ENCODE measurements at places on chromosomes 13 and 19.
A peak's percentile ranks its signal among the peaks of the same experiment; 100 is the strongest.

GRCh38 chr19:14413693-14414181 lies 5.4 kb downstream of the DDX39A start:
- DNase-seq, result no peak

DNA sequence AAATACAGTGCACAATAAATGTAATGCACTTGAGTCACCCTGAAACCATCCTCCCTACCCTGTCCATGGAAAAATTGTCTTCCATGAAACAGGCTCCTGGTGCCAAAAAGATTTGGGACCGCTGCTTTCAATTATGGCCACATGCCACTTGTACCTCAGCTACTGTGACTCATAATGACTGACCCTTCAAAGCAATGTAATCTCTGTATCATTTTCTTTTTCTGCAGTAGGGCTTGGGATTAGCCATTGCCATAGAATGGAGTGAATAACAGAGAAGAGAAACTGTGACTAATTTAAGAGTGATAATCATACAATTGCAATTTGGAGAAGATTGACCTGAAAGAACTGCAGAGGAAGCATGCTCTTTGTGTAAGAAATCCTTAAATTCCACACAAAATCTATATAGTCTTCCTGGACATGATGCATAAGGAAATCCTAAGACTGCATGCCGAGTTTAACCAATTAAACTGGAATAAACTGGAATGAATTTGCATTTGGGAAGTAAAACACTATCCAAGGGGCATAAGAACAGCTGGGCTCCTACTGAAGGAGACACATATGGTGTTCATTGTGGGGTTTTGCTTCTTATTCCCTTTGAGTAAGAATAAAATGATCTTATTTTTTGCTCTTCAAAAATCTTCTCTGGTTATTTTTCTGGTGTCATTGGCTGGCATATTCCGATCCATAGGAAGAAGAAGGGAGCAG lies 59.5 kb upstream of the SLC7A1 start:
- DNase-seq, result no peak

- no peak for DNase-seq
Observed at GRCh38 chr13:98681049-98681448, 71.4 kb downstream of the SLC15A1 start.

DNA sequence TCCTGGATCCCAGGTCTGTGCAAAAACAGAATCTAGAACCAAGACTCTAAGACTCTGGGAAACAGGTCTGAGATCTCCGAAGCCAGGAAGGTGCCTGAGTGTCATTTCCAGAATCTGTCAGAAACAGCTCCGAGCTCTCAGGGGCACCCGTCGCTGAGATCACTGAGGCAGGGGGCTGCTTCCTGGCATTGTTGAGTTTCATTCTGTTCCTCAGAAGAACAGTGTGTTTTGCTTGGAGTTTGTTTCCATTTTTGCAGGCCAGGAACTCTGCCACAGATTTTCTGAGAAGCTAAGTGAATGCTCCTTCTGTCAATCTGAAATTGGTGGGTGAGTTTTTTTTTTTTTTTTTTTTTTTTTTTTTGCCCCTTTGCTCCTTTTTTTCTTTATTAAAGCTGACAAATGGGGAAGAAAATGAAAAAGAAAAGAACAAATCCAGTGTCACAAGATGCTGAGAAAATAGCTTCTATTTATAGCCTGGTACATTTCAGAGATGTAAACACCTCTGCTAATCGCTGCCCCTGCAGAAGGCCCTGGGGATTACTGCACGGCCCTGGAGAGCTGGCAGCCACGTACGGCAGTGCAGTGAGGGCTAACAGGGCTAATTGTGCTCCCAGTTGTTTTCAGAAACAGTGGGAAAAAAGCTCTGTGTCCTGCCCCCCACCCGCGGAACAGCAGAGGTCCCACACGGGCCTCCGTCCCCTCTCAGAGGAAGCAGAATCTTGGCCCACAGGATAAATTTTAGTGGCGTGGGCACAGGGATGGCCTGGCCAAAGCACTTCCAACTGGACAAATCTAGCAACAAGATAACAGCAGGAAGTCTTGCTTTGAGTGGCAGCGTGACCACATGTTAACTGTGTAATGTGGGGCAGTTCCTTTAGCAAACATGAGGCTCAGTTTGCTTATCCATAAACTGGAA lies 237.6 kb upstream of the IRS2 start:
- DNase-seq, result no peak

- DNase-seq, result peak; percentile 60
Observed at GRCh38 chr13:22454586-22454985, 726.2 kb upstream of the SGCG start.

DNA sequence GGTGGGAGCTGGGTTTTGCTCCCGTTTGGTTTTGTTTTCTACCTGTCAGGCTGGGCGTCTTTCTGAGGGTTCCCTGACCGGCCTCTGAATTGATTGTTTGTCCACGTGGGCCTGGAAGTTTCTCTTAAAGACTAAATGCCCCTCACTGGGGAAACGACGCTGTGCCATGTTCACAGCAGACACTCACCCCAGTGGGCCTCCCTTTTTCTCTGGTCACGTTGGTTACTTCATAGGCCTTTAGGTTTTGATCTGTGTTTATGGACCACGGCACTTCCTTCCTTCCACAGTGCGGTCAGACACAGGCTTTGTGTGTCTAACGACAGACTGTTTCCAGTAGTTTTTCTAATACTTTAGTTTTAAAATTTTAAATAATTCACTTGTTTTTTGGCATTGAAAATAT lies 20.1 kb upstream of the NDUFS7 start:
- DNase-seq, result no peak

GRCh38 chr19:30555075-30555790 lies 183.0 kb downstream of the ZNF536 start:
- no peak for DNase-seq

GRCh38 chr19:10617409-10618121 lies 7.8 kb upstream of the SLC44A2 start:
- no peak for DNase-seq

DNA sequence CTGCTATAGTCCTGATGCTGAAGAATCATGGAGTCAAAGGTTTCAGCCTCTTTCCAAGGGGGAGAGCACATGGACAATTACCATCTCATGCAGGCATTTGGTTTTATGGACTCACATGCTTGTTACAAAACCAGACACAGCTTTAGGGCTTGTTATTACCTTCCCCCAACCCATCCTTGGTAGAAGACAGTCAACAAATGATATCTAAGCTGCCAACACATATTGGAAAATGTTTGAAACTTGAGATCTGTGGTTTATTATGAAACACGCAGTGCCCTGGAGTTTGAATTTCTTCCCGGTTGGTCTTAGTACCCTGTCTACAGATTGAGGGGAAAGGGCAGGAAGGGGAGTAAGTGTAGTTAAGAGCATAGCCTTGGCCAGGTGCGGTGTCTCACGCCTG lies 12.5 kb upstream of the CYP2A6 start:
- DNase-seq, result no peak

GRCh38 chr13:50519866-50520265 lies 323.6 kb downstream of the DLEU7 start:
- DNase-seq, result no peak

- no peak for DNase-seq
Observed at GRCh38 chr19:46898731-46899130, 37.9 kb downstream of the ARHGAP35 start.

- no peak for DNase-seq
Observed at GRCh38 chr13:83815598-83815997, 66.7 kb downstream of the SLITRK1 start.

DNA sequence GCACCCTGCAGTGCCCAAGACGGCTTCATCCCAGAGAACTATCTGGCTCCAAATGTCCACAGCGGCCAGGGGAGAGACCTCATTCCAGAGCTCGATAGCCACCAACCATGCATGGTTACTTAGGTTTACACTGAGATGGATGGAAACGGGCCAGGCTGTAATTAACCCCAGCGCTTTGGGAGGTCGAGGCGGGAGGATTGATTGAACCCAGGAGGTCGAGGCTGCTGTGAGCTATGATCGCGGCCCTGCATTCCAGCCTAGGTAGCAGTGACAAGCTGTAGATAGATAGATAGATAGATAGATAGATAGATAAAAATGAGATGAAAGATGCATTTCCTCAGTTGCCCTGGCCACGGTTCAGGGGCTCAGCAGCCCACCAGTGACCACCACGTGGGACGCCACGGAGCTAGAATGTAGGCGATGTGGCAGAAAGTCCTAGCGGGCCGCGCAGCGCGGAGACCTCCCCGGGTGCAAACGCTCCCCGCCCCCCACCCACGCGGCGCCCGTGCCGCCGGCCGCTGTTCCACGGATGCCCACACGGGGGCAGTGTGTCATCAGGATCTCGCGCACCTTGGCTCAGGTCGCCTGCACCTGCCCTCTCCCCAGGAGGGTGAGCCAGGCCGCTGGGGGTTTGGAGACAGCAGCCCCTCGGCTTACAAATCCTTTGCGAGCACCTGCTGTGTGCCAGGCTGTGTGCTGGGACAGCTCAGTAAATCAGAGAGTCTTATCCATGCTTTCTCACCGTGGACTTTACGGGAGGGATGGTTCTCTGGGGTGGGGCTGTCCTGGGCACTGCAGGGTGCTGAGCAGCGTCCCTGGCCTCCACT lies 13.5 kb upstream of the TLE5 start:
- DNase-seq, result peak; percentile 45

- DNase-seq, result no peak
Observed at GRCh38 chr13:110436276-110436675, 125.2 kb downstream of the RAB20 start.

DNA sequence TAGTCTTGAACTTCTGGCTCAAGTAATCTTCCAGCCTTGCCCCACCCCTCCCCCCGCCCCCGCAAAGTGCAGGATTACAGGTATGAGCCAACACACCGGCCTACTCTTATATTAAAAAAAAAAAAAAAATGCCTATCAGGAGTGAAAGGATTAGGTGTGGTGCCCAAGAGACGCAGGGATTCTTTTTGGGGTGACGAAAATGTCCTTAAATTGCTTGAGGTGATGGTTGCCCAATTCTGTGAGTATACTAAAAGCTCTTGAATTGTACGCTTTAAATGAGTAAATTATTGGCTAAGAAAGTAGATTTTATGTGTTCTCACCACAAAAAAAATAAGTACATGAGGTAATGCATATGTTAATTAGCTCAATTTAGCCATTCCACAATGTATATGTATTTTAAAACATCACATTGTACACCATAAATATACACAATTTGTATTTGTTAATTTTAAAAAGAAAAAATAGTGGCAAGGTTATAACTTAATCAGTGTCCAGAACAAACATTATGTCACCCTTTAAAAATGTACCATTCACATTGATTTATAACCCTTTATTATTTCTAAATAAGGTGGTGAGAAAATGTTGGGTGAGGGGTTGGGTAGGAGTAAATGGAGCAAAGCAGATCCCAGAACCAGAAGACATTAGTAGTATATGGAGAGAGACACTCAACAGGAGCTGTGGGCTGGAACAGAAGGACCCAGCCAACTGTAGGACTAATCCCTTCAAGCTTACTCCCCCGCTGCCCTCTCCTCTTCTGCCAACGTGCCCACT lies 3.9 kb downstream of the IGSF23 start:
- DNase-seq, result no peak

DNA sequence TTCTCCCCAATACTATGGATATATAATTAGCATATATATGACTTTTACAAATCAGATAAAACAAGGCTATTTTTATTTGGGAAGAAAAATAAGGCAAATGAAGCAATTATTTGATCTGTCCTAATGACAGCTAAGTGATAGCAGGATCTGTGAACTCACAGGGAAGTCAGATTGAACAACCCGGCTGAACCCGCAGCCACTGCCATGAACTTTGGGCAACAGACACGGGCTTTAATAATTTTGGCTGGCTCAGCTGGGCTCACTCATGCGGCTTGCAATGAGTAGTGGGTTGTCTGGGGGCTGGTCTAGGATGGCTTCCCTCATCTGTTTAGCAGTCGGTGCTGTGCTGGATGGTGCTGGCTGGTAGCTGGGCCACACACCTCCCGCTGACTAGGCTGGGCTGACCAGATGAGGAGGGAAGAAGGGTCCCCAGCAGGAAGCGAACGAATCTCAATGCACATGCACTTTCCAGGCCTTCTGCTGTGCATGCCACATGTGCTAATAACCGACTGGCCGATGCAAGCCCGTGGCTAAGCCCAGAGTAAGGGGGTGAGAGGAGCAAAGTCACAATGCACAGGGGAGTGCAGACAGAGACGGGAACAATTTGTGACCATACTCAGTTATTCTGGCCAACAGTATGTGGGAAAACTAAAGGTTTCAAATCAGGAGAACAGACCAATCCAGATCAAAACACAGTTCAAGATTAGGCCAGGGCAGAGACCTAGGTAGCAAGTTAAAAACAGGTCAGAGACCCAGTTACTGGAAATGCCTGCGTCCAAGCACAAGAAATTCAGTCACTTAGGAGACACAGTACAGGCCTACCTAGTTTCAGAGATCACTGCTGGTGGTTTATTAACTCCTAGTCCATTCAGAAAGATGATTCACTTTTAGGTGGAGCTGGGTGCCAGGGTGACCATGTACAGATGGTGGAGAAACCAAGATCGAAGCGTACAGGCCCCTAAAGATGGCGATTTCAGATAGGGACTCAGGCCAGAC lies 22.3 kb downstream of the CRYL1 start:
- DNase-seq, result no peak

DNA sequence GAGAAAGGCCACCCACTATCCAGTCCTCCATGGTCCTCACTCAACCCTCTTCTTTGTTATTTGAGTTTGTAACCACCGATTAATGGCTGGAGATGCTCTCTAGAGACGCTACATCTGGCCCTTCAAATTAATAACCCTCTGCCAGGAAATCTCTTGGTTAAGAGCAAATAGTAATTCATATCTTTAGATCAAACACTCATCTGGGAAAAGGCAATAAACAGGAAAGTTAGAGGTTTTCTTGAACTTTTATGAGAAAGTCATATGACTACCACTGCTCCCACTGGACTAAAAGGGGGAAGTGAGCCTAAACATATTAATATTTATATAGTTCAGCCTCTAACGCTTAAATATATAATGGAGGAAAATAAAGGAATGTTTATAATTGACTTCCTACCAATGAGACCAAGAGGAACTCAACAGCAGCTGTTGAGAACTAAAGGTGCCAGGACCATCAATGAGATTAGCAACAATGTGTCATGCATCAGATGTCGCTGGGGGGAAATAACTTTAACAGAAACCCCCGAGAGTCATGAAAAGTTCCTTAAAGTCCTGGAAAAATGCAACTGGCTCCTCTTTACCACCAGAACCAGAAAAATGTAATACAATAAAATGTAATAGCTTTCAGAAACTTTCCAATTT lies 2.7 kb downstream of the TBC1D4 start:
- no peak for DNase-seq

GRCh38 chr13:85970727-85971126 lies 171.5 kb upstream of the SLITRK6 start:
- no peak for DNase-seq

DNA sequence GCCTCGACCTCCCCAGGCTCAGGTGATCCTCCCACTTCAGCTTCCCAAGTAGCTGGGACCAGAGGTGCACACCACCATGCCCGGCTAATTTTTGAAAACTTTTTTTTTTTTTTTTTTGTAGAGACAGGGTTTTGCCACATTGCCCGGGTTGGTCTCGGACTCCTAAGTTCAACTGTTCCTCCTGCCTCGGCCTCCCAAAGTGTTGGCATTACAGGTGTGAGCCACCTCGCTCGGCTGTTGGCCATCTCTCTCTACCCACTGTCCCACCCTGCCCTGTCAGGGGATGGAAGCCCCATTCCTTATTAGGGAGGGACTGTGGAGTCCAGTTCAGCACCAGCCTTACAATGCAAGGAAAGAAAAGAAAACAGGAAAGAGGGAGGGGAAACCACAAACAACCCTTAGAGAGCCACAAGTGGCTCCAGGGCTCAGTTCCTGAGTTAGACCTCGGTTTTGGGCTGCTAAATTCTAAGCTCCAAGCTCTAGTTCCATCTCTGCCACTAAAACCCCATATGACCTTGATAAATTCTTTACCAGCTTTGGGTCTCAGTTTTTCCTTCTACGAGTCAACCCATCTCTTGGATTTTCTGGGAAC lies 31.7 kb downstream of the ACTL9 start:
- DNase-seq, result no peak

- no peak for DNase-seq
Observed at GRCh38 chr19:56261145-56261544, 11.4 kb upstream of the EDDM13 start.

- DNase-seq, result no peak
Observed at GRCh38 chr13:73194310-73194709, 135.5 kb downstream of the KLF5 start.

Data from adrenal gland (tissue), 19 donors.